Naive thymus-derived CD4-positive, alpha-beta T cell (primary cell): ENCODE measurements at places on chromosomes 1 and 21.

DNA sequence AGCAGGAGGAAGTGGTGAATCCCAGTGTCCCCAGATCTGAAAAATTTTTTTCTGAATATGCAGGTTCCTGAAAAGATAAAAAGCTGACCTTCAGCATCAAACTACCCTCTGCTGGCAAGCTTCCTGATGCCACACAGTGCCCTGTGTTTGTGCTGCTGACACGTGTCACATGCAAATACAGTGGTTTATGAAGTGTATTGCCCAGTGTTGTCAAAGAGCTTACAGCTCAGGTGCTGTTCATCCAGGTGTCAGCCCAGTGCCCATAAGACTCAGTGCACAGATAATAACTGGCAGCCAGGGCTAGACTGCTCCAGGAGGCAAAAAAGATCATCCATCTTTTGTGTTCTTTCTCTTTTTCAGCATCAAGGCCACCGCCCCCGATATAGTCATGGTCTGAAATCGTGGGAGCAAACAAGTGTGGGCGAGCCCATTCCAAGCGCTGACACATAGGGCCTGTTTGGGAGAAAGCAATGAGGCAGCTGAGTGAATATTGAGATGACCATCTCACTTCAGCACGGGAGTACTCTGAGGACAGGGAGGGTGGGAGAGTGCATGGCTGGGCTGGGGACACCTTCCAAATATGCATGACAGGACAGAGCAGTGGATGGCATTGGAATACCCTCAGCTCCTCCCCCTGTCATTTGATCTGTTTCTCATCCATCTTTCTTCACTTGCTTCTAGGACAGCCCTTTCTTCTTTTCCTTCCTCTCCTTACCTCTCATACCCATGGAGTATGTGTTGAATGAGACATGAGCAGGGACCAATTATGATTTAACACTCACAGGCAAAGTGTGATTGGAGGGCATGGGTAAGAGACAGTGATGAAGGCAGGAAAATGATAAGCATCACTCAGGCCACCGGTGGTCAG is 6.4 kb upstream of the KCNK1 start:
- DNase-seq = no peak

DNA sequence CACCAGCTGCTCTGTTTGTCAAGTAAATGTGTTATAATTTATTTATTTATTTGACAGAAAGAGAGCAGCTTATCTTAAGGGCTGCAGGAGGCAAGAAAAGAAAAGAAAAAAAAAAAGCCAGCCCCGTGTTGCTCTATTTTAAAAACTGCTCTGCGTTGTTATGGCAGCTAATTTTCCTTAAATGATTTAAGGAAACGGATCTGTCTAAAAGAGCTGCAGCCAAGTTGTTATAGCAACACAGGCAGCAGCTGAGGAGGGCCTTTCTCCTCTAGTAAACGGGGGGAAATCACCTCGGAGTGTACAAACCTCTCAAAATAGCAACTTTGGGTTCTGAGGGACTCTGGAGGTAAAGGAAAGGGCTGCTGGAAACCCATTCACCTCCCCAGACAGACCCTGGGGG is 149.2 kb downstream of the BEND5 start:
- no peak for DNase-seq

DNA sequence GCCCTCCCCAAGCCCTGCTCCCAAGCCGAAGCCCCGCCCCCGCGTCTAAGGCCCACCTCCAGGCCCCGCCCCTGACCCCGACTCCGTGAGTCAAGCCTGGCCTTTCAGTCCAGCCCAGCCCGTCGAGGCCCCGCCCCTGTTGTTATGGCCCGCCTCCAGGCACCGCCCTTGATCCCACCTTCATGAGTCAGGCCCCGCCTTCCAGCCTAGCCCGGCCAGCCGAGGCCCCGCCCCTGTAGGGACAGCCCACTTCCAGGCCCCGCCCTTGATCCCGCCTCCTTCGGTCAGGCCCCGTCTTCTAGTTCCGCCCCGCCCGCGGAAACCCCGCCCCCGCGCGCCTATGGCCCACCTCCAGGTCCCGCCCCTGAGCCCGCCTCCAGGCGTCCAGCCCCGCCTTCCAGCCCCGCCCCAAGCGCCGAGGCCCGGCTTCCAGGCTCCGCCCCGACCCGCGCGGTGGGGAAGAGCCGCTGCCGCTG is 247 bp upstream of the DOP1B start:
- DNase-seq = peak; percentile 100

DNA sequence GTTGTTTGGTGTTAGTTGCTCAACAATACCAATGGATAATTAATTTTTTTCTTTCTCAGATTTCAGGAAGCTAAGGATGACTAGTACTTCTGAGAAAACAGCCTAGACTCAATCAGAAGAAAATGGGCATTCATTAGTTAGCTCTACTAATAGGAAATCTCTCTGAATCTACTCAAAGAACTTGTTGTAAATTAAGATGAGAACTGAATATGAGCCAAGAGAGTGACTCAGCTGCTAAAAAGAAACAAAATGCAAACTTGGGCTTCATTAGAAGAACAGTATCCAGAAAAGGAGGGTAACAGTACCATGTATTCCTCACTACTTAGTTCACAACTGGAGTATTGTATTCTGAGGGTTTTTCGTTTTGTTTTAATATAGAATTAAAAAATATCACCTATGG is 12.5 kb downstream of the FOXJ3 start:
- no peak for DNase-seq

DNA sequence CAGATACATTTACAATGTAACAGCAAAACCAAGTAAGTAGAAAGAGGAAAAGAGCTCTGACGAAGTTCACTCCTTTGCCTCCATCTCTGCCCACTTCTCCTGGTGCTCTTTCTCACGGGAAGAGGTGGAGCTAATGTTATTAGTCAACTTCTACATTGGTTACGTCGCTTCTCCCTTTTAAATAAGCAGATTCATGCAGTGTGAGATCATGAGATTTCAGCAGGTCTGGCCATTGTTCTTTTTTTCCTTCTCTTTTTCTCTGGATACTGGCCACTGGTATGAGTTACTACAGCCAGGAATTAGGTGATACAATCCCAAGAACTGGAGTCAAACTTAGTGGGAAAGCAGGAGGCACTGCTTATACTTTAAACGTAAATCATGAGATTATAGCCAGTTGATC is 207.1 kb downstream of the AKT3 start:
- DNase-seq = no peak

- no peak for DNase-seq
Measured at GRCh38 chr1:28132171-28133167, 44.0 kb downstream of the PTAFR start.

GRCh38 chr1:99665212-99665611 is 19.3 kb downstream of the PALMD start:
- DNase-seq = no peak

GRCh38 chr21:34336245-34336644 is 27.6 kb upstream of the KCNE2 start:
- DNase-seq = no peak

- DNase-seq = no peak
Measured at GRCh38 chr1:25654109-25654660, 37.6 kb downstream of the MAN1C1 start.

- no peak for DNase-seq
Measured at GRCh38 chr1:107661158-107661557, 303.8 kb downstream of the VAV3 start.

DNA sequence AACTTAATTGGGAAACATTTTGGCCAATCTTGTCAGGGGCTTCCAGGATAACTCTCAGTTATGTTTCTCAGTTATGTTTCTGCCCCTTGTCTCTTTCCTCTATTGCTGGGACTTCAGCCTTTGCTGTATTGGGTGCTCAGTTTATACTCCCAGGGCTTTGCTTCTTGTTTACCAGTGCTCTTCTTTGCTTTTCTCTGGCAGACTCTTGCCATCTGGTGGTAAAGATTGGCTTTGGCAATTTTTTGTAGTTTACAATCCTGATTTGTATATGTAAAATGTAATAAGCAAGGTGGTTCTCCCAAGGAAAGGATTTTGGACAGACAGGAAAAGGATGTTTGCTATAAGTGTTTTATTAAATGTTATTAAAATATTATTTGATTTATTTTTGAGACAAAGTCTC is 37.9 kb downstream of the FABP3 start:
- DNase-seq = peak; percentile 22

DNA sequence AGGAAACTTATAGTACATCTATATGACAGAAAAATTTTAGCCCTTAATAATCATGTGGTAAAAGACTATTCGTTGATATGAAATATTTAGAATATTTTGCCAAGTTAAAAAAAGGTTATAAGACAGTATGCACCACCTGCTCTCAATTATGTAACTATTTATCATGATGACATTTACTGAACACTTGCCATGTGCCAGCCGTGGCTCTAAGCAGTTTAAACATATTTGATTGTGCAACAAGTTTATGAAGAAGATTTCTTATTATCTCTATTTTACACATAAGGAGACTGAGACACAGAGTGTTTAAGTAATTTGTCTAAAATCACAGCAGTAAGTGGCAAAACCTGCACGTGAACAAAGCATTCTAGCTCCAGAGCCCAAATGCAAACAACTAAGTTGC is 199.3 kb upstream of the JUN start:
- DNase-seq = no peak

- DNase-seq = no peak
Measured at GRCh38 chr21:27380303-27380702, 413.4 kb upstream of the ADAMTS5 start.

GRCh38 chr1:247386217-247386616 is 29.8 kb upstream of the NLRP3 start:
- DNase-seq = no peak

DNA sequence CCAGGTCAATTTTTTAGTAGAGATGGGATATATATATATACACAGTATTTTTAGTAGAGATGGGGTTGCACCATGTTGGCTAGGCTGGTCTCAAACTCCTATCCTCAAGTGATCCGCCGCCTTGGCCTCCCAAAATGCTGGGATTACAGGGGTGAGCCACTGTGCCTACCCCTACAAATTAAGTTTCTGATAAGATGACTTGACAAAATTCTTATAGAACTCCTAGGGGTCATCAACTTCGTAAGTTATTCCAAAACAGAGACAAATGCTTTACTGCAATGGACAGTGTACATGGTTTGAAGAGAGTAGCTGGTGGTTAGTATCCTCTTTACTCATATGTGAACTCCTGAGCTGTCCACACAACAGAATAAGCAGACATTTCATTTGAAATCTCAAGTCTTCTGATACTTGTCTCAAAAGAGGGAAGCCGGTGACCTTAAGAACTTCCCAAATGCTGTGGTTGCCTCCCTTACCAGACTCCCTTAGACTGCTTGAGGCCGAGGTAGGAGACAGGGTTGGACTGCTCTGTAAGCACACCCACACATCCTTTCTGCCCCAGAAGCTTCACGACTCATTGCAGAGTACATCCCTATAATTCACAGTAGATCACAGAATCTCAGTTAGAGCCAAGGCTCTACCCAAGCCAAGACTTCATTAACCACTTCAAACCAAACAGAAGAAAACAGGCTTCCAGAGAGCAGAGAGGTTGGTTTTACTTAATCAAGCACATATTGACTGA is 244.1 kb upstream of the IRF2BP2 start:
- DNase-seq = no peak

DNA sequence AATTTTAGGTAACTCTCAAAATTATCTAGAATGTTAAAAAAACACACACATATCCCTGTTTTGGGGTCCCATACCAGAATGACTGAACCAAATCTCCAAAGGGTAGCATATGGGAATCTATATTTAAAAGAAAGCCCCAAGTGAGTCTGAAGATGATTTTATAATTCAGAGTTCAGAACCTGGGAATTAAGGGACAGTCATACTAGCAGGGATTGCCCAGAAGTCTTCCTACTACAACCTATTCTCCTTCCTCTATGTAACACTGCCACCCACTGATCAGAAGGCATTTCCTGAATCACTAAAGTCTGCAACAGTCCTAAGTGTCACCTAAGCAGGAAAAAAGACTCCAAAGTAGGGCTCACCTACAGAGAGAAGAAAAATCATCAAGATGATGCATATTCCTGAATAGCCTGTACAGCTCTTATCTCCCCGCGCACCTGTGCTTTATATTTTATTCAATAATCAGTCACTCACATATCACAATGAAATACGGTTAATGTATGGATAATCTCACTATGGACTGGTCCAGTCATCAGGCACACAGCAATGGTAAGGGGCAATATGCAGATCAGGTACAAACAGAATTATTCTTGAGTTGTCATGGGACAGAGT is 4.9 kb downstream of the RGS1 start:
- DNase-seq = no peak

- no peak for DNase-seq
Measured at GRCh38 chr1:3858231-3858981, 1.1 kb downstream of the DFFB start.

DNA sequence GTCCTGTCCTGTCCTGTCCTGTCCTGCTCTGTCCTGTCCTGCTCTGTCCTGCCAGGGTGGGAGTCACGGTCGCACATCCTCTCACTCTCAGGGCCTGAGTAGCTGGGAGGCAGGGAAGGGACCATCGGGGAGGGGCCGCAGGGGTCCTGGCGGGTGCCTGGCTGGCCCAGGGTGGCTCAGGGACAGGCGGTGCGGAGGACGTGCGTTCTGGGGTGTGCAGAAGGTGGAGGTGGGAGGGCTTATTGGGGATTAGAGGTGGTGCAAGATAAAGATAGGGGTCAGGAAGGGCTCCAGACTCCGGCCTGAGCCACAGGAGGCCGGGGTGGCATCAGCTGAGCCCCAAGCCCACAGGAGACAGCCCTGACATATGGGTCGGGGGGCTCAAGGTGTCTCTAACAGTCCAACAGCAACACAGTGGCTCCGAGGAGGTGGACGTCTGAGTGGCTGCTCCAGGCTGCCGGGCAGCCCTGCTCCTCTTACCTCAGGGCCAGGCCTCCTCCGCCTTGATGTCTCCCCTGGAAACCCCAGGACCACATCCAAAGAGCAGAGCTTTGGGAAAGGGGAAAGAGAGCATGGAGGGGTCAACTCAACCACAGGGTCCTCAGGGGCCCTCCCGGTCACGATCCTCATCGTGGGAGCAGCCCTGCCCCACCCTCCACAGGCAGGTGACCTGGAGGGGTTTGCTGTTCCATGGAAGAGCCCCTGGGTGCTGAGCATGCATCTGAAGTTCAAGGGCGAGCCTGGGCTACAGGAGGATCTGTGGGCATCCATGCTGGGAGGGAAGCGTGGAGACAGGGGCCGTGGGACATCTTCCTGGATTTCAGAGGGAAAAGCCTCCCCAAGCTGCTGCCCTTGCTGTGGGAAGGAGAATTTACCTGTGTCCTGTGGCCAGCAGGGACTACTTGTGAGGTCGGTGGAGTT is 39.6 kb upstream of the ADARB1 start:
- no peak for DNase-seq

DNA sequence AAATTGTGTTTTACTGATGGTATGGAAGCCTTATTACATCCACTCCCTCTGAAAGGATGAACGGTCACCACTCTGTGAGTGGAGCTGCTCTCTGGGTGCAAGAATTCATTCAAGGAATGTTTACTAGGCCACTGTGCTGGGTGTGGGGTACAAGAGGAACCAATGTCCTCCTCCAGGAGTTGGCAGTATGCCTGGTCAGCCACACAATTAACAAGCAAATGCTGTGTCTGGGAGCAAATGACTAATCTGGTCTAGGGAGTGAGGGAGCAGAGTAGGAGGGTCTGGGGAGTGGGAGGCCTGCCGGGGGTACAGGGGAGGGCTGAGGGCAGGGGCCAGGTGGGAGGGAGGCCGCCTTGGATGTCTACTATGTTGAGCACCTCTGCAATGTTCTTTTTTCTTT is 27.2 kb upstream of the TDRD10 start:
- no peak for DNase-seq

GRCh38 chr1:152461544-152461943 is 47.5 kb upstream of the CRNN start:
- peak; percentile 46 for DNase-seq
